A549 (cell line): ENCODE measurements at places on chromosomes 2 and 18. TPM values are rescaled to one million over a fixed set of nuclear protein-coding genes. Genes with fewer than 3 reads are reported as not detected.

DNA sequence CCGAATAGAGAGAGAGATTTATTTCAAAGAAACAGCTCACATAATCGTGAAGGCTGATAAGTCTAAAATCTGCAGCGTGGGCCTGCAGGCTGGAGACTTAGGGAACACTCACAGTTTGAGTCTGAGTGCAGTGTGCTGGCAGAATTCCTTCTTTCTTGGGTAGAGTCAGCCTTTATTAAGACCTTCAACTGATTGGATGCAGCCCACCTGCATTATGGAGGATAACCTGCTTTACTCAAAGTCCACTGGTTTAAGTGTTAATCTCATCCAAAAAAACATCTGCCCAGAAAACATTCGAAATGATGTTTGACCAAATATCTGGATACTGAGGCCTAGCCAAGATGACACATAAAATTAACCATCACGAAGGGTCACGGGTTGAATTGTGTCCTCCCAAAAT, 16.3 kb downstream of the PROC start:
- DNase-seq, result no peak

GRCh38 chr2:45259138-45259537, 249.9 kb upstream of the SIX2 start:
- no peak for DNase-seq

Gene KYNU
- polyA plus RNA-seq, result 242 to 304 TPM (median 302 TPM) in 3 replicates

Gene NTSR2
- polyA plus RNA-seq, result not detected in 3 replicates
